Ovary (tissue), 10 donors: ENCODE measurements at places on chromosomes 7 and 10. TPM values are rescaled to one million over a fixed set of nuclear protein-coding genes. Genes with fewer than 3 reads are reported as not detected.

Gene SAP25
- total RNA-seq: 6.4 TPM

Gene SDK1
- 5.7 TPM for total RNA-seq

GRCh38 chr10:114507449-114507848 lies 103.1 kb upstream of the AFAP1L2 start:
- DNase-seq: peak; percentile 55

GRCh38 chr7:55502858-55503440 lies 69.4 kb downstream of the VOPP1 start:
- no peak for DNase-seq

DNA sequence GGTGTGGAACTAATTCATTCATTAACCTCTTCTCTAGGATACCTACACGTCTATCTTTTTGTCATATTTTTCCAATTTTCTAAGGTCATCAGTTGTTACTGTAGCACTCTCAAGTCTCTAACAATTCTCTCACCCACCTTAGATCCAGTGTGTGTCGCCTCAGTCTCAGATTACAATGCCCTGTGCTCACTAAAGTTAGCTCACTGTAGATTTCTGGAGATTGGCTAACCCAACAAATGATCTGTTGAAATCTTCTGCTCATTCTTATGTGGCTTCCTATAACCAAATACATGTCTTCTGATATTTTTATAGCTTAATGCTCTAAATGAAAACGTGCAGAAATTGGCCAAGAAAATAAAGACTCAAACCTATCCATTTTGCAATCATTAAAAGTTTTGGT lies 142.6 kb downstream of the SLC25A13 start:
- DNase-seq: no peak

- DNase-seq: no peak
Observed at GRCh38 chr7:29077176-29077575, 69.2 kb downstream of the CPVL start.

GRCh38 chr7:127768241-127768640 lies 116.2 kb downstream of the SND1 start:
- DNase-seq: no peak

GRCh38 chr10:61877887-61878739 lies 23.4 kb upstream of the ARID5B start:
- no peak for DNase-seq

GRCh38 chr7:47337531-47337930 lies 244.4 kb downstream of the TNS3 start:
- no peak for DNase-seq

GRCh38 chr10:29811751-29812427 lies 177.1 kb upstream of the SVIL start:
- peak; percentile 70 for DNase-seq
